Fibroblast of pulmonary artery (primary cell): ENCODE measurements at places on chromosomes 5 and 9.

DNA sequence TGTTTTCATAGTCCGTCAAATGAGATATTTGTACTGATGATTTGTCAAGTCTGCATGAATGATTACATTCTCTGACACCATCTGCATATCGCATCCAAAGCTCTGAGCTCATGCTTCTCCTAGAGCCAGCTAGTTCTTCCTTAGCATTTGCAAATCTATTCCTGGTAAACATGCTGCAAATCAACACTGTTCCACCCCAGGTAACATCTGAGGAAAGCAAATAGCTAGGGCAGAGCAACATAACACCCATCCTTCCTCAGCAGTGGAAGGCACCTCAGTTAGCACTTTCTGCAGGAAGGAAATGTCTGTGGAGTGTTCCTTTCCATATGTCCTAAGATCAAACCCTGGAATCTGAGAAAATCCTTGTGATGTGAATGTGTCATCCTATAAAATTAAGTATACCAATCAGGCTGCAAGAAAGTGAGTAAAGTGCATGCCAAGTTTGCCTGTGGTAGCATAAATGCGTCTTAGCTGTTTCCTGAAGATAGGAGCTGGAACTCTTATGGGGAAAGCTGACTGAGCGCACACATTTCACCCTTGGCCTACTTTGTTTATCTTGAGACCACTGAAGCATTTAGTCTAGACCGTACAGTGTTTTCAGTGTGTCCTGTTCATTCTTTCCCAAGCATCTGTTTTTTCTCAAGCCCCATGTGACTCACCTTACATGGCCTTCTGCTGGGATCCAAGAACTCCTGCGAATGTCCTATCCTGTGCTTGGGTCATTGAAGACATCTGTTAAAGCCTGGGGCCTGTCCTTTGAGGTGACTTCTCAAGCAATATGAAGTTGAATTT is 50.9 kb upstream of the STARD4 start:
- peak; percentile 99 for DNase-seq

DNA sequence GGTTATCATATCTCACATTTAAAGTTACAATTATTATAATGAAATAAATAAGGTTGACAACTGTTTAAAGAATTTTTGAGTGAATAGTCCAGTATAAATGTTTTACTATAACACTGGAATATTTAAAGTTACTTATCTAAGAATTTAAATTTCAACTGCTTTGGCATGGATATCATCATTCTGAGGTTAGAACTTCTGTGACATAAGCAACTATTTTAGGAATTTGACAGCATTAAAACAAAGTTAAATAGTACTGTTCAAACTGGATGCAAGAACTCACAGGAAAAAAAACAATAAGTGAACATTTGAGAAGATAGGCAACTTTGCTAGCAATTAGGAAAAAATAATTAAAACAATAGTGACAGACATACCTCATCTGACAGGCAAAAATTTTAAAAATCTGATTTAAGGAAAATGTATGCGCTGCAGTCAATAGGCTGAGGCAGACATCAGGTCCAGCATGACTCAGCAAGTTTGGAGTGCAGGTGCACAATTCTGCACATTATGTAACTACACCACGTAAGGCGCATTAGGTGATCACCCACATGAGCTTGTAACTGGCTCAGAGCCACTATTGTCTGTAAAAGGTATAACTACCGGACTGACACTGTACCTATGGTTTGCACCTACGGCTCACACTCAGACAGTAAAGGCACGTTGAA is 180.6 kb downstream of the PDE4D start:
- no peak for DNase-seq

GRCh38 chr9:133475292-133476012 is 3.4 kb downstream of the SLC2A6 start:
- DNase-seq, result no peak

GRCh38 chr9:4011054-4011453 is 288.8 kb downstream of the GLIS3 start:
- no peak for DNase-seq

GRCh38 chr5:151648988-151649387 is 37.7 kb downstream of the SPARC start:
- no peak for DNase-seq

GRCh38 chr9:3698531-3698930 is 172.7 kb upstream of the RFX3 start:
- no peak for DNase-seq
